Left renal pelvis (tissue), 4 donors: ENCODE measurements at places on chromosomes 3 and 15. TPM values are rescaled to one million over a fixed set of nuclear protein-coding genes. Genes with fewer than 3 reads are reported as not detected.

The STAB1 gene
- polyA plus RNA-seq = 38.0 TPM

The FBXO40 gene
- polyA plus RNA-seq = 0.04 TPM

The CNTN3 gene
- polyA plus RNA-seq = 8.4 TPM

The GHRL gene
- 4.5 TPM for polyA plus RNA-seq

The CKMT1B gene
- polyA plus RNA-seq = 3.7 TPM

The TMEM207 gene
- polyA plus RNA-seq = 0.42 TPM

The TMEM62 gene
- 5.5 TPM for polyA plus RNA-seq

The LOXL1 gene
- 81.4 TPM for polyA plus RNA-seq

The SLC6A11 gene
- 0.06 TPM for polyA plus RNA-seq
